A549 treated with GW870086 at 1 μM for 4 hours (cell line): ENCODE measurements at places on chromosomes 5 and 9. TPM values are rescaled to one million over a fixed set of nuclear protein-coding genes. Genes with fewer than 3 reads are reported as not detected.

THOC3 gene
- total RNA-seq = 52.1 to 64.0 TPM (median 56.2 TPM) in 5 replicates

TLX3 gene
- not detected in 5 replicates for total RNA-seq

SPINK7 gene
- total RNA-seq = not detected in 5 replicates

LCN9 gene
- total RNA-seq = not detected in 5 replicates

IRX4 gene
- total RNA-seq = 0.25 to 0.53 TPM (median 0.45 TPM) in 5 replicates

AGPAT2 gene
- total RNA-seq = 68.2 to 110 TPM (median 105 TPM) in 5 replicates

DMAC1 gene
- 28.5 to 77.7 TPM (median 75.1 TPM) in 5 replicates for total RNA-seq

CTXN3 gene
- not detected in 5 replicates for total RNA-seq

ANKRD33B gene
- 10.9 to 13.5 TPM (median 12.9 TPM) in 5 replicates for total RNA-seq
